ENCODE measurements at places on chromosomes 11 and 22. TPM values are rescaled to one million over a fixed set of nuclear protein-coding genes. Genes with fewer than 3 reads are reported as not detected.

TEAD1 gene
- 59.2 TPM for total RNA-seq

UBQLNL gene
- 0.50 TPM for total RNA-seq

GRCh38 chr11:19659529-19659928 is 53.1 kb upstream of the NAV2 start:
- DNase-seq, result no peak

- no peak for DNase-seq
These were observed 889.4 kb upstream of the TENM4 start for GRCh38 chr11:80330264-80330663.

DNA sequence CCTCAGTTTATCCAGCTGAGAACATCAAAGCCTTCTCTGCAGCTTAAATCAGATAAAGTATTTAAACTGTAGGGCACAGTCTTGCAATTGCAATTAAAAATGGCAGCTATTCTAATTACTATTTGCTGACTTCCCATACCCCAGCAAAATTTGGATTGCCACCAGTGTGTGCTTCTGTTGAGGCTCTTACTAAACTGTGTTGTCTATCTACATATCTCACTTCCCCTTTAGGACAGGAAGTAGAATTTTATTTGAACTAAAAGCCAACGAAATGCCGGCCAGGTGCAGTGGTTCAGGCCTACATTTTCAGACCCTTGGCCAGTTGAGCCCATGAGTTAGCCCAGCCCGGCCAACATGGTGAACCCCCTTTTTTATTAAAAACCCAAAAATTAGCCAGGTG is 7.1 kb downstream of the SAA4 start:
- DNase-seq, result no peak

- no peak for DNase-seq
These were observed 147.7 kb downstream of the CACNA1I start for GRCh38 chr22:39718206-39718605.
